Posterior cingulate gyrus (tissue), 11 donors: ENCODE measurements at places on chromosomes 6 and 20.

- no peak for DNase-seq
These were observed 72.3 kb downstream of the CDYL start for GRCh38 chr6:4848382-4849068.

DNA sequence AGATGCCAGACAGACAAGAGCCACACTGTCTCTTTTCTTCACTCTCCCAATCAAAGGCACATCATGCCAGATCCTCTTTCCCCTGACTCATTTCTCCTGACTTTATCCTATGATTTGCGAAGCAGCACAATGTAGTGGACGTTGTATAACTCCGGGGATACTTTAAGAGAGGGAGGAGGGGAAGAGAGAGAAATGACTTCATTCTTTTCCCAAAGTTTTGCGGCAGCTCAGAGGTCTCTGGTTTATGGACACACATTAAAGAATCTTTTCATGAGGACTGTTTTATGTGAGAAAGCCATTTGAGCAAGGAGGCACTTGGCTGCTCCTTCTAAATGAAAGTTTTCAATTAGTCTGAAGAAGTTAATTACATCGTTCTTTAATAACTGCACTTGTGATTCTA lies 75.1 kb upstream of the MC3R start:
- DNase-seq: no peak

DNA sequence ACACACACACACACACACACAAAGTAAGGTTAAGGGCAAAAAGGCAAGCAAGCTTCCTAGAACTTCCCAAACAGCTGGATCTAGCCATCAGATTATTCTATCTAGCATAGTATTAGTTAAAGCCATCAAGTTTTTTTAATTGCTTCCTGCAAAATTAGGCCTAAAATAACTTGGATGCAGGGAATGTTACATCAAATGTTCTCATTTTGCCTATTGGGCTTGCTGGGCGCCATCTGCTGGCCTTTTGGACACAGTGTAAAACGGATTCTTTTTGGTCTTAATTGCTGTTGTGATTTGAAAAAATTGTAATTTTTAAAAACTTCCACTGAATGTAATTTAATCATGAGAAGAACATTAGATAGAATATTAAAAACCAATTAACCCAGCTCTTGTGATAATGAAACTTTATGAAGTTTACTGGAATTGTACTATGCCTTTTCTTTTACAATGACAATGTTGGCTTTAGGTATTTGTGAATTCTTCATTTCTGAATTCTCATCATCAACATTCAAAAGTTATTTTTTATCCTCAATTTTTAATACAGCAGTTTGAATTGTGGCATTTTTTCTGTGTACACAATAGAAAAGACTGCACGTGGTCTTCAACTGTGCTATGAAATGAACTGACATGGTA lies 6.8 kb downstream of the MKKS start:
- DNase-seq: peak; percentile 66

DNA sequence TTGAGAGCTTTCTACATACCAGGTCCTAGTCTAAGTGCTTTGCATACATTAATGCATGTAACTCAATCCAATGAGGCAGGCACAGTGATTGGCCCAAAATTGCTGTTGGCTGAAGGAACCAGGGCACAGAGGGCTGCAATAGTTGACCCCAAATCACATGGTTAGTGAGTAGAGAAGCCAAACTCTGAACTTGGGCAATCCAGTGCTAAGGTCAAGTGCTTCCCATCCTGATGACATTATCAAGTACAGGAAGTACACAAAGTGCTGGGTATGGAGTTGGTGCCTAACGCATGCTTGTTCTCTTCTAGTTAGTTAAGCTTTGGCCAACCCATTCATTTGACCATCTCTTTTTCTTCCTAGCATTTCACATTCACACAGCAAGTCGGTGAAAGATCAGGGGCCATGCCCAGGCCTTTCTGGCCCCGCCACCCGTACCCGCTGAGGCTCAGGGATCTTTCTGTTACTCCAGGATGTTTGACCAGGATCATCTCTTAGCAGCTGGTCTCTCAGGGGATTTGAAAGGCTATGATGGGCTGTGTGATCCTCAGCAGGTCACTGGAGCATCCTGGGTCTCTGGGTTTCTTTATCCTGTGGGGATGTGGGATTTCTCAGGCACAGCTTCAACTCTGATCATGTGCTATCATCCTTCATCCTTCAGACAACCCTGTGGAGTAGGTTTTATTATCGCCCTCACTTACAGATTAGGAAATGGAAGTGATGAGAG lies 7.0 kb downstream of the KCNB1 start:
- no peak for DNase-seq
